Activated T-cell treated with anti-CD3 and anti-CD28 coated beads, Interleukin-2, amount 50 U/mL, for 24 hours (primary cell): ENCODE measurements at places on chromosomes 5 and 9.

DNA sequence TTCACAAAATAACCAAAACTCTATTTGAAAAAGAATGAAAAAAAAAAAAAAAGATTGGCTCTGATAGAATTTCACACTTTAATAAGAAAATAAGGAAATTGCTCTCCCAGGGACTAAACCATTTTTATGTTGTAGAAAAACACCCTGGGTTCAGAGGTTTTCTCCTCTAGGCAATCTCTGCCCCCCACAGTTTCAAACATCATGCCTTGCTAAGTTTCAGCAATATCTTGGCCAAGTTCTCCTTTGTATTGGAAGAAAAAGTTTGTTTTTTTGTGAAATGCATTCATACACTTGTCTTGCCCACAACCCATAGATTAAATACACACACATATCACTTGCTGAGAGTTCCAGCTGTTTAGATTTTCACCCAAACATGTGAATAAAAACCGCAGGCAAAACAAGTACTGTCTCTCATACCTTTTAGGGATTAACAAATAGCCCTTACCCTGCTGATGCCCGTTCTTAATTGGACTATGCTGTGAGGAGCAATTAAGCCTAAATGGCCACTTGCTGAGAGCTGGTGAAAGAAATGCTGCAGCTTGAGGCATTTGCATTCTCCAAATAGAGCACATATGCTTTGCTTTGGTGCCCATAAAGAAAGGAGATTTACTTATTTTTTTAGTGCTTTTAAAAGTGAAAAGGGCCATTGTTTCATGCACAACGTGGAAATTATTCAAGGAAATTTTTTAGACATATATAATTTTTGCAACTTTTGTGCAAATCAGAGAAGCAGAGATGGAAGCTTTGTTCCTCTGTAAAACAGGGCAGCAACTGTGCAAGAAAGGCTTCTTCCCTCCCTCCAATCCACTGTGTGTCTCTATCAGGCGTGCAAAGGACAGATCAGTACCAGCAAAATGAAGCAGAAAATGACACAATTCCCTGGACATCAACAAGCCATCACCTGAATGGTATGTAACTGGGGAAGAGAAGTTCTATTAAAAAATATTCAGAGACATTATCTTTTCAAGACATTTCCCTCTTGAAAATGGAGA lies 262.4 kb upstream of the KIF2A start:
- no peak for DNase-seq

GRCh38 chr9:77848404-77848803 lies 183.2 kb downstream of the GNAQ start:
- no peak for DNase-seq

DNA sequence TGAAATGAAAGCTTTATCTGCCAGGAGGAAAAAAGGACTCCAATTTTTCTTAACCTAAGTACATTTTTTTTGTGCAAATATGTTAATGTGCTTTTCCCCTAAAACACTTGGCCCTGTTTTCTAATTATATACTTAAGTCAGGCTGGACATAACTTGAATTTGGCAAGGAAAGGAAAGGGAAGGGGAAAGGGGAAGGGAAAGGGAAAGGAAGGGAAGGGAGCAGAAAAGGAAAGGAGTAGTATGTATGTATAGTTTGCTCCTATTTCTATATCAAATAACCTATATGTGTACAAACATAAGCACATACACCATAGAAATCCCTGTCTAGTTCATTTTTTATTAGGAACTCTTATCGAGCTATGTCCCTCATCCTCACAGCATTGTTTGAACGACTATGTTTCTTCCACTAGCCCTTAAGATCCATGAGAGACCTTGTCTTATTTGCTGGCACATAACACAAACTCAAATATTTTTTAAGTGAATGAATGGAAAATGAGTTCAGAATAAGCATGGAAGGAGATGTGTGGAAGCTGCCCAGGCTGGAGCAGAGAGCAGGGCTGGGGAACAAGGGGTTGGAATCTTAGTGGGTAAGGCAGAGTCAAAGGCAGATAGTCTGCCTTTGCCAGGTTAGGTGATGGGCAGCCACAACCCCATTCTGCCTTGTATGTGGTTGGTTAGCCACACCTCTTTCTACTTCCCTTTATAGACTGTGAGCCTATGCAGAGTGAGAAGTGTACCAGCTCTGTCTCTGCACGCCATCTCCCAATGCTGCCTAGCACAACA lies 70.0 kb downstream of the KLHL3 start:
- peak; percentile 38 for DNase-seq

DNA sequence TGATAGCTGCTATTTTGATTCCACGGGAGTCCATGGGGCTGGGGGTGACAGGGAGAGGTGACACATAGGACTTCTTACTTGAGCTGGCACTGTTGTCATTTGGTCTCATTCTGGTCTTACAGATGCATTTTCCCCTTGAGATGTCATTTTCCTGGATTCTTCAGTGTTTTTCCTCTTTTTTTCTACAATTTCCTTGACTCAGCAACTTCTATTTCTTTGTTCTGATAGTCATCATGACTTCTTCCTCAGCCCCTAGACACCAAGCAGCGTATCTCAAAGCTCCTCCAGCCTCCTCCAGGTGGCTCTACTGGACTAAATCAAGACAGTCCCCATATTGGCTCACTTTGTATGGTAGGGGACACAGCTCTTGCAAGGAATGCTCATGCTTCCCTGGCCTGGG lies 16.5 kb downstream of the LVRN start:
- no peak for DNase-seq

- DNase-seq = no peak
Measured at GRCh38 chr5:143515829-143516228, 112.3 kb upstream of the NR3C1 start.

GRCh38 chr9:136673088-136673974 lies 10.6 kb downstream of the EGFL7 start:
- DNase-seq = no peak

DNA sequence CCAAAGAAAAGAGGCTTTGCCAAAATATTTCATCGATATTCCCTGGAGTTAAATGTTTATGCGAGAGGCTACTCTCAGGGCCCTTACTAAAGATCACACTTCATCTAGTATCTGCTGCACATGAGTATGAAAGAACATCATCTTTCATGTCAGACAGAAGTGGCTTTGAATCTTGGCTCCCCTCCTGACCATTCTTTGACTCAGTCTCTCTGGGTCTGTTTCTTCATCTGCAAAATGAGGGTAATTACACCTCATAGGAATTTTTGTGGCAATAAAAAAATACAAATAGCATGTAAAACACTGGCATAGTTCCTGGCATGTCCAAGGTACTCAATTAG lies 58.1 kb downstream of the SLIT3 start:
- DNase-seq = no peak

DNA sequence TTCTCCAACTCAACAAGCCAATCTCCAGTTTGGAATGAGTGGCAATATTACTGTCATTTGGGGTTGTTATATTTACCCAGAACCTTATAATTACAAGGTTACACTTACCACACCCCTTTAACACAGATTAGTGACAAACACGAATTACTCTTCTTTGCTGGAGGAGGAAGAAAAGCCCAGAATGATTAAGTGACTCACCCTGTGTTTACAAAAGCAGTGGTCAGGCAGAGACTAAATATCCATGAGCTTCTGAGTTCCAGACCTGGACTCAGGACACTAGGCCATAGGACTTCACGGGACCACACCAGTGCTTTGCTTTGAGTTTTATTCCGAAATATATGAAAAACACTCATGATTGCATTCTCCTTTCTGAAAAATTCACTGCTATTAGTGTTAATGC lies 370.8 kb downstream of the TLE1 start:
- DNase-seq = no peak

- no peak for DNase-seq
Measured at GRCh38 chr5:119072496-119072895, 1.6 kb downstream of the DMXL1 start.

- no peak for DNase-seq
Measured at GRCh38 chr5:157359356-157360055, 93.6 kb downstream of the CYFIP2 start.

DNA sequence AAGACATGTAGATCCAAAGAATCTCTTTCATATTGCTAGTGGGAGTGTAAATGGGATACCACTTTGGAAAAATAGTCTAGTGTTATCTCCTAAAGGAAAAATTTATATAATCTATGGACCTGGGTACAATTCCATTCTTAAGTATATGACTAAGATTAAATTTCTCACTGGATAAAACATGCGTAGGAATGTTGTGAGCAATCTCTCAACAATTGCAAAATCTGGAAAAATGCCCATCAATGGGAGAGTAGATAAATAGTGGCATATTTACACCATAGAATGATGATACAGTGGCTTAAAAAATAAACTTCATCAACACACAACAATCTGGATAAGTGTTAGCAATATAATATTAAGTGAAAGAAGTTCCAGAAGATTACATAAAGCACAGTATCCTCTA lies 469.5 kb downstream of the MAN2A1 start:
- DNase-seq = no peak

GRCh38 chr5:150542933-150543445 lies 35.1 kb downstream of the NDST1 start:
- no peak for DNase-seq

DNA sequence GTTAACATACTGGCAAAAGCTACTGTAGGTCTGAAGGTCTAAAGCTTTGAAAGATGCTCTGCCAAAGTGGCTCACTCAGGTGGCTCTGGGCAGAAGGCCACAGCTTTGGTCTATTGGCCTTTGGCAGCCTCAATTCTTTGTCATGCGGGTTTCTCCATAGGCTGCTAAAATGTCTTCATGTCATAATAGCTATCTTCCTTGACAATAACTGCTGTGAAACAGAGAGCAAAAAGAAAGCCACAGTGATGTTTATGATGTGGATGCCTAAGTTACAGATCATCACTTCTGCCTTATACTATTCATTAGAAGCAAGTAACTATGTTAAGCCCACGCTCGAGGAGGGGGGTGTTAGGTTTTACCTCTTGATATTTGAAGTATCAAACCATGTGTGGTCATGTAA lies 906.1 kb upstream of the CDH9 start:
- no peak for DNase-seq

GRCh38 chr5:122942164-122942914 lies 94.2 kb downstream of the PPIC start:
- DNase-seq = no peak
